ENCODE measurements at places on chromosomes 4 and X. TPM values are rescaled to one million over a fixed set of nuclear protein-coding genes. Genes with fewer than 3 reads are reported as not detected.

TET2 gene
- total RNA-seq = 43.1 TPM

C4orf50 gene
- total RNA-seq = 0.14 TPM

DNA sequence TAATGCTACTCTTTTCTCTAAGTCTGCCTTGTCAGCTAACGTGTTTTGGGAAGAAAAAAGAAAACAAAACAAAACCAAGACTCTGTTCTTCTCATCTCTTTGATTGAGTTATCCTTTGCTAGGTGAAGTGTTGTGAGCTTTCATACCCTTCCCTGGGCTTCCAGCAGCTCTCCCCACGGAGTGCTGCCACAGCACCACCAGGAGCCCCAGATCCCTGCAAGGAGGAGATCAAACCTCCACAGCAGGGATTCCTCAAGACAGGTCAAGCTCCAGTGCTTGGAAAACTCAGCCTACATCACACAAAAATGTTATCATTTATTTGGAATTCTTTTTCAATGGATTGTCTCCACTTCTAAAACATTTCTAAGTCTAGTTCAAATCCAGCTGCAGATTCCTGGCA is 1981.9 kb upstream of the TENM3 start:
- no peak overlapping the region for H3K27ac ChIP-seq
- H3K27me3 ChIP-seq = no peaks in the 10 kb centered on the region
- no peaks in the 10 kb centered on the region for H3K36me3 ChIP-seq
- DNase-seq = no peak

TCEANC gene
- 4.4 TPM for total RNA-seq

GRCh38 chr4:71595576-71596108 is 188.2 kb downstream of the GC start:
- no peaks in the 10 kb centered on the region for H3K36me3 ChIP-seq
- peaks cover 6% of the 10 kb centered on the region for H3K27me3 ChIP-seq
- H3K4me1 ChIP-seq = no peaks in the 10 kb centered on the region
- DNase-seq = no peak
- no peak overlapping the region for H3K4me3 ChIP-seq
- H3K27ac ChIP-seq = no peak overlapping the region
